ENCODE measurements at places on chromosomes 12 and 14.
A peak's percentile ranks its signal among the peaks of the same experiment; 100 is the strongest.

DNA sequence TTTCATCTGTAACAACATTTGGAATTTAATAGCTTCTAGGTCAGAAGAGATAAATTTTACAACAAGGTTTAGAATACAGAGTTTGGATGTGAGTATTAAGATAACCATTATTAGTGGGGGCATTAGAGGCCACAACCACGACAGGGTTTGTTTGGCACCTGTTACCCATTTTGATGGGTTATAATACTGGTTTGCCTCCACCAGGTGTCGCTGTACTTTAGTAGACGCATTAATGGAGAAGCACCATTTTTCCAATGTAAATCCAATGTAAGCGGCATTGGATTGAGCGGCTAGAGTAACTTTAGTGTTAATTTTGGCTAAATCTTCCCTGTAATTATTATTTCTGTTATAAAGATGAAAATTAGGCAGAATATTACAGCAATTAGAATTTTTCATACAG lies 136.2 kb downstream of the SLCO1B3 start:
- peak; percentile 91 for DNase-seq

- DNase-seq: peak; percentile 94
These were observed 35.1 kb upstream of the ACTN1 start for GRCh38 chr14:69013943-69014782.

- DNase-seq: peak; percentile 74
These were observed 315.7 kb downstream of the NAV3 start for GRCh38 chr12:78146365-78146772.

- DNase-seq: peak; percentile 80
These were observed at the start of gene PPFIA2 for GRCh38 chr12:81759190-81760051. TSS of gene PPFIA2 (minus strand) at chr12:81759350.

DNA sequence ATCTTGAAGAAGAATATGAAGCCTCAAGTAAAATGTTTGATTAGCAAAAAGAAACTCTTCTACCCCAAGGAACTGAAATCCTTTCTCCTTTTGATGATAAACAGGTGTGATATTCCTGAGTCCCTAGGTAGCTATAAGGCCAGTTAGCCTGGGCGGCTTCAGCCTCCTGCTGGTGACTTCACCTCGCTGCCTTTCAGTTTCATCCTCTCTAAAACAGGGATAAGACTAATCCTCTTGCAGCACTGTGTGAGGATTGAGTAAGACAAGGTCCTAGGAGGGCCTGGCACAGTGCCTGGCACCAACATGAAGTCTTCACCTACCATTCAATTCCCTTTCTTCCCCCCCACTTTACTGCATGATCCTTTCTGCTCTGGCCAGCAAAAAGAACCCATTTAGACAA lies 42.1 kb downstream of the CIT start:
- peak; percentile 33 for DNase-seq

- no peak for DNase-seq
These were observed 73.8 kb downstream of the SYNE2 start for GRCh38 chr14:63926641-63927040.

DNA sequence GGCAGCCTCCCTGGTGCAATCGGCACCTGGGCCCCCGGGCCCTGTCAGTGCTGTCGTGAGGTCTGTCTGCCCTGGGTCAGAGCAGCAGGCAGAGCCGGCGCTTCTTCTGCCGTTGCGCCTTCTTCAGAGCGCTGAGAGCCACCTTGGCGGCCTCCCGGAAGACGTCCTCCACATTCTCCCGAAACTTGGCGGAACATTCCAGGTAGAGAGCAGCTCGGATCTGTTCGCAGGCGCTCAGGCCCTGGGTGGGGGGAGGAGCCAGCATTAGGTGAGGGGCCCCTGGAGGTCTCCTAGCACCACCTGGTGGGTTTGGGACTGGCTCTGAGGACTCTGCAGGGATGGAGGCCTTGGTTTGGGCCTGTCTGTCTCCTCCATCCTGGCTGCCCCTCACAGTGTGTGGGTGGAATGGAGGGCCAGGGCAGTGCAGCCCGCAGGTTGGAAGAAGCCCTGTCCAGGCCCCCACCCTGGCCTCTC lies 14.0 kb downstream of the RHOF start:
- no peak for DNase-seq

GRCh38 chr12:58584880-58585279 lies 335.4 kb downstream of the LRIG3 start:
- DNase-seq: no peak

- no peak for DNase-seq
These were observed 27.8 kb downstream of the PLEKHG3 start for GRCh38 chr14:64732066-64732465.

GRCh38 chr12:81615026-81615588 lies 144.0 kb downstream of the PPFIA2 start:
- DNase-seq: no peak
